ENCODE measurements at places on chromosomes 6 and 20.

GRCh38 chr6:105747823-105748405 is 338.2 kb upstream of the PRDM1 start:
- H3K4me3 ChIP-seq = no peak overlapping the region
- H3K36me3 ChIP-seq = no peaks in the 10 kb centered on the region
- no peak for DNase-seq
- peaks cover 1% of the 10 kb centered on the region for H3K27me3 ChIP-seq
- H3K4me1 ChIP-seq = peaks cover 4% of the 10 kb centered on the region

- no peak for DNase-seq
- H3K4me3 ChIP-seq = no peak overlapping the region
- no peaks in the 10 kb centered on the region for H3K36me3 ChIP-seq
Measured at GRCh38 chr6:37727996-37728395, 30.3 kb upstream of the MDGA1 start.

DNA sequence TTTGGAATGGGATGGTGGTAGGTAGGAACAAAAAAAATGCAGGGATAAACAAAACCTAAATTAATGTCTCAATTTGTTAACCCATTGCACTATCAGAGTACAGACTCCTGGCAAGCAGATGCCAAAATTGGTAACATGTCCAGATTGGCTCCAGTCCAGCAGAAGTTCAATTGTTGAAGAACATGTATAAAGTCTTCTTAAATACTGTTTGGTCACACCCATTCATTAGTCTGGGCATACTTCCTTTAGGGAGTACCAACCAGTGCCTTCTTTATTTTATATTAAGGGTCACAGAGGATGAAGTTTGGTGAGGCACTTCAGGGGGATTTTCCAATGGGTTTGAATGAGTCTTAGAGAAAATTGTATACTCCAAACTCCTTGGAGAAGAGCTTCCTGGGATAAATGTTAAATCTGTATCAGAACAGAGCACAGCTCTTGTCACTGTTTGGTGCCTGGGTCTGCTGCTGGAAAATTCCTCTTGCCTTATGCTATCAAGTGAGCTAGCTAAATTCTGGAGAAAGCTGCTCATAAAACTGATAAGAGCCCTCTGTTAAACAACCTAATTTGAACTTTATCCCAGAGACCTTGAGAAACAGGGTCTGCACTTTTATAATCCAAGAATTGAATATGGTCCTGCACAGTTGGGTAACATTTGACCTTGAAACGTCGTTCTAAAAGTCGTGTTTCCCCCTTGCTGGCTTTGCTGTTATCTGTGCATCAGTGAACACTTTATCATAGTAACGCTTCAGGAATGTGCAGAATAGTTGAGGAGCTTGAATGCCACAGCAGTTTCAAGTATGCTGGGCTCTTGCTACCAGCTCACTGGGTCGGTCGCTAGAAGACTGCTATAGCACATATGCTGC is 334.1 kb upstream of the CITED2 start:
- H3K4me3 ChIP-seq = no peak overlapping the region
- DNase-seq = no peak
- H3K27ac ChIP-seq = peak overlapping the region; percentile 70
- no peaks in the 10 kb centered on the region for H3K36me3 ChIP-seq

DNA sequence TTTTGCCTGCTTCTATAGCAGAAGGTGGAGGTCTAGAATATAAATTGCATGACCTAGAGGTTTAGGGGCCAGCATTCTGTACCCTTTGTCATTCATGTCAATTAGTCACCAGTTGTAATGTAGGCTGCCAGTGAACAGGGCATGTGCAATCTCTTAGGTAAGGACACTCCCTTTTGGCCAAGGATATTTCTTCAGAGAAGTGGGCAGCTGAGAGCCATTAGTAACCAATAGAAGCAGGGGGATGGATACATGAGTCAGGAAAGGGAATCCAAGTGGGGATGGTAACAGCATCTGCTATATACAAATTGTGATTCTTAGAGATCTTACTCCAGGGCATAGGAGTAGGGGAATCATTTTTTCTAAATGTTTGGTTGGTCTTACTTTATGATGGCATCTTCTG is 494.2 kb upstream of the JAG1 start:
- H3K4me1 ChIP-seq = peaks cover 7% of the 10 kb centered on the region
- no peaks in the 10 kb centered on the region for H3K27me3 ChIP-seq
- no peak for DNase-seq
- H3K36me3 ChIP-seq = no peaks in the 10 kb centered on the region
- H3K4me3 ChIP-seq = no peak overlapping the region

GRCh38 chr6:80335121-80335531 is 228.7 kb downstream of the BCKDHB start:
- no peaks in the 10 kb centered on the region for H3K27me3 ChIP-seq
- no peaks in the 10 kb centered on the region for H3K36me3 ChIP-seq
- H3K4me1 ChIP-seq = peaks cover 3% of the 10 kb centered on the region
- H3K27ac ChIP-seq = no peak overlapping the region
- DNase-seq = no peak

GRCh38 chr6:44630125-44631028 is 242.9 kb downstream of the CDC5L start:
- DNase-seq = peak; percentile 60
- H3K4me1 ChIP-seq = peaks cover 20% of the 10 kb centered on the region
- H3K27ac ChIP-seq = no peak overlapping the region
- no peaks in the 10 kb centered on the region for H3K36me3 ChIP-seq
- H3K27me3 ChIP-seq = peaks cover 7% of the 10 kb centered on the region

DNA sequence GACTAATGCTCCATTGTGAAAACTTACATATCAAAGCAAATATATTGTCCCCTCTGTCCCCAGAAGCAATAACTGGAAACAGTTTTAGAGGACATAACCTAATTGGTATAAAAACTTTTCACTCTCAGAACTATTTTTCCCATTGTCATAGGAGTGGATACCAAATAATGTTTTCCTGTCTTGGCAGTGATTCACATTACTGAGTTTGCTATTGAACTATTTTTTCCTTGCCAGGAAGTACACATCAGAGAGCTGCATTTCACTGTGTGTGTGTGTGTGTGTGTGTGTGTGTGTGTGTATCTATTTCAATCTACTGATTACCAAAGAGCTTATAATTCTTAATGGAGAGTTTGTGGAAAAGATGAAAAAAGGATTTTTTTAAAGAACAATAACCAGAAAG is 45.4 kb downstream of the AKAP12 start:
- H3K27me3 ChIP-seq = peaks cover 3% of the 10 kb centered on the region
- peaks cover 5% of the 10 kb centered on the region for H3K36me3 ChIP-seq
- H3K4me1 ChIP-seq = peaks cover 31% of the 10 kb centered on the region
- H3K27ac ChIP-seq = no peak overlapping the region
- no peak for DNase-seq
- H3K4me3 ChIP-seq = no peak overlapping the region

- no peak for DNase-seq
- H3K27me3 ChIP-seq = peaks cover 3% of the 10 kb centered on the region
- no peaks in the 10 kb centered on the region for H3K36me3 ChIP-seq
- no peak overlapping the region for H3K27ac ChIP-seq
- H3K4me1 ChIP-seq = peaks cover 6% of the 10 kb centered on the region
- no peak overlapping the region for H3K4me3 ChIP-seq
Measured at GRCh38 chr6:2748183-2748582, 2.5 kb downstream of the MYLK4 start.

DNA sequence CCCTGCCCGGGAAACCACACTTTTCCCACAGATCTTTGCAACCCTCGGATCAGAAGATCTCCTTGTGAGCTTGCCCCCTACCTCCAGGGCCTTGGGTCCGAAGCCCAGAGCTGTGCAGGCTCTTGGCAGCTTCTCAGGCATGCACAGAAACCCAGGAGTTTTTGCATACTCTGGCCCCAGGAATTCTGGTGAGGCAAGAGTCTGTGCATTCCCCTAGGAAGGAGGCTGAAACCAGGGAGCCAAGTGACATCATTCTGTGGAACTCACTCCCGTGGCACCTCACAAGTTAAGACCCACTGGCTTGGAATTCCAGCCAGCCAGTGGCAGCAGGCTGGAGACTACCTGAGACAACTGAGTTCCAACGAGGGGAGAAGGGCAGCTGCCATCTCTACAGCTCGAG is 100.1 kb downstream of the TNFRSF21 start:
- DNase-seq = no peak
- H3K36me3 ChIP-seq = no peaks in the 10 kb centered on the region
- H3K27ac ChIP-seq = no peak overlapping the region
- H3K4me3 ChIP-seq = no peak overlapping the region
- peaks cover 5% of the 10 kb centered on the region for H3K27me3 ChIP-seq
- peaks cover 5% of the 10 kb centered on the region for H3K4me1 ChIP-seq

- no peak for DNase-seq
- no peaks in the 10 kb centered on the region for H3K36me3 ChIP-seq
- no peak overlapping the region for H3K27ac ChIP-seq
- peaks cover 4% of the 10 kb centered on the region for H3K27me3 ChIP-seq
- no peaks in the 10 kb centered on the region for H3K4me1 ChIP-seq
Measured at GRCh38 chr6:8588176-8588575, 152.8 kb upstream of the SLC35B3 start.

GRCh38 chr6:40328986-40329545 is 258.1 kb downstream of the LRFN2 start:
- no peak overlapping the region for H3K27ac ChIP-seq
- H3K27me3 ChIP-seq = peaks cover 7% of the 10 kb centered on the region
- DNase-seq = no peak
- peaks cover 18% of the 10 kb centered on the region for H3K4me1 ChIP-seq
- no peaks in the 10 kb centered on the region for H3K36me3 ChIP-seq

- no peaks in the 10 kb centered on the region for H3K27me3 ChIP-seq
- H3K4me3 ChIP-seq = no peak overlapping the region
- peaks cover 11% of the 10 kb centered on the region for H3K4me1 ChIP-seq
- peaks cover 3% of the 10 kb centered on the region for H3K36me3 ChIP-seq
- H3K27ac ChIP-seq = no peak overlapping the region
Measured at GRCh38 chr20:9129756-9130155, 60.9 kb downstream of the PLCB4 start.

GRCh38 chr6:1322156-1322555 is 10.3 kb downstream of the FOXQ1 start:
- no peak for DNase-seq
- no peak overlapping the region for H3K27ac ChIP-seq
- H3K4me1 ChIP-seq = peaks cover 18% of the 10 kb centered on the region
- no peak overlapping the region for H3K4me3 ChIP-seq
- H3K36me3 ChIP-seq = no peaks in the 10 kb centered on the region

DNA sequence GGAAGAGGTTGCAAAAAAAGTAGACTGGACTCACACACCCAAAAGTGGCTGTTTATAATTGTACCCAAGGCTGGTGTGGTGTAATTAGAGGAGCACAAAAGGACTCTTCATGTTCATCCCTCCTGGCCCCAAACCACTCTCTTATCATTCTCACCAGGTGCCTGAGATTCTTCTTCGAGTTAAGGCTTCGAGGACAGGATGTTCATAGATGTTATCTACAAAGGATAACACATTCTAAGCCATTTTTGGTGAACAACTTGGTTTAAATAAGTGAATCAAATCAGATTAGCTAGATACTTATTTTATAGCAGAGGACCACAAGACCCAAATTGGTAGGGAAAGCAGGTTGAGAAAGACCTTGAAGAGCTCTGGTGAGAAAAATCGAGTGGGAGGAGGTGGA is 73.1 kb upstream of the SUPT3H start:
- no peak overlapping the region for H3K4me3 ChIP-seq
- H3K36me3 ChIP-seq = no peaks in the 10 kb centered on the region
- DNase-seq = no peak

DNA sequence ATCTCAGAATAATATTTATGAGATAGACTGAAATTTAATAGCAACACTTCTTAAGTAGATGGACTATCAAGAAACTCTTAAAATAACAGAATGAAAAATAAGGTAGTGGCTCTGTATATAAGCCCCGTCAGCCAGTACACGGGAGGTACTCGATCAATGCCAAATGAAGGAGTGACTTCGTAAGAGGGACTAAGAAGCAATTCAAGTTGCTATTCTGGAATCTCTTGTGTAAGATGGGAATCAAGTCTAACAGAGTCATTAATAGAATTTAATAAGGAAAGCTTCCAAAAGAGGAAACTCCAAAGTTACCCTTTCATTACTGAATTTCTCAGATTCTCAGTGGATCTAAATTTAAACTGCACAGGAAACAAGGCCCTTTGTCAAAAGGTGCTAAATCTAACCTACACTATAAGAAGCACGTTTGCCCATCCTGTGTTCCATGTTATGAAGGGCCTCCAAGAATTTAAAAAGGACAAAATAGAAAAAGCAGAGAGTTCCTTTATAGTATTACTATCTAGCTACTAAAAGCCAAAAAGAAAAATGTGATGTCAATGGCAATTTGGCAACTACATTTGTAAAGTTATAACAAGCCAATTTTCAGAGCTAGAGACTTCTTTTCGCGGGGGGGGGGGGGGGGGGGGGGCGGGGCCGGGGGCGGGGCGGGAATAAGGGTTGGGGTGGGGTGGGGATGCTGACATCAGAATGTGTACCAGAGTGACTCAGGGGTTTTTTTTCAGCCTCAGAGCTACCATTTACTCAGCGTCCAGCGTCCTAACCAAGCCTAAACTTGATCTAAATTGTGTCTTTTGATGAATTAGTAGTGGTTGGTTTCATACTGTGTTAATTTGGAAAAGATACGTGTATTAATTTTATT is 200.6 kb downstream of the GMPR start:
- H3K4me1 ChIP-seq = no peaks in the 10 kb centered on the region
- no peak overlapping the region for H3K27ac ChIP-seq
- DNase-seq = no peak
- H3K4me3 ChIP-seq = no peak overlapping the region
- no peaks in the 10 kb centered on the region for H3K36me3 ChIP-seq

- H3K4me3 ChIP-seq = no peak overlapping the region
- H3K4me1 ChIP-seq = peaks cover 12% of the 10 kb centered on the region
- peaks cover 4% of the 10 kb centered on the region for H3K36me3 ChIP-seq
- no peak for DNase-seq
Measured at GRCh38 chr6:24996269-24996836, 60.6 kb upstream of the RIPOR2 start.

DNA sequence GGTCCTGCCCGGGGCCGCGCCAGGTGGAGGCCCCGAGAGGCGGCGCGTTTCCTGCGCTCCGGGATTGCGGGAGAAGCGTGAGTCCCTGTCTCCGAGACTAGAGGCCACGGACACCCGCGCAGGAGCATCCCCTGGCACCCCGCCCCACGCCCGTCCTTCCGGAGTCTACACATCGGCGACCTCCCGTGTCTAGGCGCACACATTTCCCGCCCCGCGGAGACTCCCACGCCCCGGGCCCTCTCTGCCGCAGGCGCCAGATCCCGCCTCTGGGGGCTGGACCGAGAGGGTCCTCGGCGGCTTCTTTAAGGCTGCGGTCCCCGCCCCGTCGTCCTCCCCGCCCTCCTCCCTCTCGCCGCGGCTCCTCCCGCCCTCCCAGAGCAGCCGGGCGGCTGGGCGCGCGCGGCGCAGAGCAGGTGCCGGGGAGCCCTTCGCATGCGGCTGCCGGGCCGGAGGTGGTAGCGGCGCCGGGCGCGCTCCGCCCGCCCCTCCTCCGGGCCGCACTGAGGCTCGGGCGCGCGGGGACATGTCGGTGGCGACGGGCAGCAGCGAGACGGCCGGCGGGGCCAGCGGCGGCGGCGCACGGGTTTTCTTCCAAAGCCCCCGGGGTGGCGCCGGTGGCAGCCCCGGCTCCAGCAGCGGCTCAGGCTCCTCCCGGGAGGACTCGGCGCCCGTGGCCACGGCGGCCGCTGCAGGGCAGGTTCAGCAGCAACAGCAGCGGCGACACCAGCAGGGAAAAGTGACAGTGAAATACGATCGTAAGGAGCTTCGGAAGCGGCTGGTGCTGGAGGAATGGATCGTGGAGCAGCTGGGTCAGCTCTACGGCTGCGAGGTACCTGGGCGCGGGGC is at the start of gene PPP1R14C:
TSS of gene PPP1R14C (plus strand) at position 375 of the 846 bp plus-strand sequence. CDS start at position 524, 149 bp downstream.
- peak; percentile 44 for DNase-seq
- H3K36me3 ChIP-seq = no peaks in the 10 kb centered on the region
- H3K27ac ChIP-seq = peak within 1 kb of the TSS; percentile 31
- H3K4me3 ChIP-seq = peak within 1 kb of the TSS; percentile 90
- H3K27me3 ChIP-seq = peaks cover 9% of the 10 kb centered on the region
- H3K4me1 ChIP-seq = peaks cover 15% of the 10 kb centered on the region

All from endothelial cell (in vitro differentiated cells).